ENCODE measurements at places on chromosomes 3 and 15.

- no peak for DNase-seq
Measured at GRCh38 chr3:30554317-30554690, 52.1 kb upstream of the TGFBR2 start.

DNA sequence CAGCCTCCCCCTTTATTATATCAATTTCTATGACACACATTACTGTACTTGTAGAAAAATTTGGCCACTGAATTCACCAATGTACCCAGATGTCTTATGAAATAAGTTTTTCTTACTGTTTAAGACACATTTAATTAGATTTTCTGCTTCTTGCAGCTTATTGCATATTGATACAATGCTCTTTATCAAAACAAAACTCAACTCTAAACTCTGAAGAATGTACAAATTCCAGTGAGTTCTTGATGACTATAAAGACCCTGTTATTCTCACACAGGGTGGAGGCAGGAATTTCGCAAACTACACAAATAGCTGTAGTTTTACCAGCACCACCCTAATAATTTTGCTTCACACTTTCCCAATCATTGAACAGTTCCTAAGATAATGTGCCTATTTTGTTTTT is 22.0 kb downstream of the CMTM6 start:
- DNase-seq, result no peak

DNA sequence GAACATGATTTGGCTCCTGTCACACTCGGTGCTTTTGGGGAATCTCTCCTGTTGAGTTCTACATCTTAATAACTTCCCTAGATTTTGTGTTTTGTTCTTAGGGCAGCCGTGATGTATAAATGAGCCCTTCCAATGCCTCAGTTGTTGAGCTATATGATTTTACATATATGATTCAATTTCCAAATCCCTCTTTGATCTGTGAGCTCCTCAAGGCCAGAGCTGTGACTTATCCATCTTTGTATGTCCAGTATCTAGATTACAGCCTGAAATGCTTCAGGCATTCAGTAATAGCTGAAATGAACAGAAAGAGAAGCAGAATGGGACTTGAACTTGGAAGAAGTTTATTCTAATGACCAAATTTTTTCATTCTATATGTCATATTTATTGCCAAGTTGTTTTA is 26.6 kb downstream of the CGGBP1 start:
- DNase-seq, result no peak

DNA sequence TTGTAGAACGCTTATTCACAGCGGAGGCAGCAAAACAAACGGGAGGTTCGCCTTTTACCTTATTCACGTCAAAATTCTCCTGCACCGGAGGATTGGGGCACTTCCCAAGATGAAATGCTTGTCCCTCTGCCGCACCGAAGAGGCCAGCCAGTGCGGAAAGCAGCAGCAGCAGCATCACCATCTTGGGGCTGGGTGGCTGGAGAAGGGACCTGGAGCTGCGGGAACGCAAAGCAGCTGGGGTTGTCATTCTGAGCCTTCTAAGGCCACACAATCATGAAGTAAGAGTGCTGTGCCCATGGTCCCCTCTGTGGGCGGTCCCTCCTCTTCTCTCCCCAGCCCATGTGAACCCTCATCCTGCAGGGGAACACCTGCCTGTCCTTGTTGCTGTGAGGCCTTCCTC is 4.5 kb downstream of the APOD start:
- DNase-seq, result no peak

GRCh38 chr3:124574012-124574411 is 156.2 kb upstream of the UMPS start:
- DNase-seq, result no peak

GRCh38 chr15:40307421-40308211 is at the start of gene PLCB2:
Gene PLCB2 (minus strand): TSS chr15:40307935. CDS start chr15:40307672, 263 bp downstream.
- peak; percentile 44 for DNase-seq

GRCh38 chr15:100663915-100664281 is 61.5 kb downstream of the ASB7 start:
- no peak for DNase-seq

- DNase-seq, result no peak
Measured at GRCh38 chr15:95409626-95410310, 920.7 kb upstream of the NR2F2 start.

DNA sequence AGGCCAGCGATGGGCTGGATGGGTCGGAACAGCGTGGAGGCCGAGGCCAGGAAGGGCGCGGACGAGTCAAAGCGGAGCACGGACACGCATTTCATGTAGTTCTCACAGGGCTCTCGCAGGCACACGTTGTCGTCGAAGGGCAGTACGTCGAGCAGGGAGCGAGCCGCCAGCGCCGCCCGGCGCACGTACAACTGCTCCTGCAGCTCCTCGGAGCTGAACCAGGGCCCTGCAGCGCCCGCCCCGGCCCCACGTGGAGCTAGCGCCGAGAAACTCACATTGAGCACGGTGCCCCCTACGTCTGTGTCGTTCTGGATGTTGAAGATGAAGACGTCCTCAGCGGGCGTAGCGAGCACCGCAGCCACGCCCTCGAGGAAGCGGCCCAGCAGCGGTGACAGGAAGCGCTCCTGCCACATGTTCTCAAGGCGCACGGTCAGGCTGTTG is 5.8 kb downstream of the CELSR3 start:
- no peak for DNase-seq

GRCh38 chr3:152026033-152026556 is 152.7 kb downstream of the SUCNR1 start:
- DNase-seq, result no peak

Data from activated T-helper 1 cell treated with anti-CD3 and anti-CD28 coated beads, Interleukin-2, amount 50 U/mL, for 16 hours (primary cell).